Foreskin keratinocyte (primary cell): ENCODE measurements at places on chromosomes 4 and X. TPM values are rescaled to one million over a fixed set of nuclear protein-coding genes. Genes with fewer than 3 reads are reported as not detected.

GYG2 gene
- total RNA-seq = 0.04 TPM in 1 of 2 replicates, not detected in the other

SYNPO2 gene
- 0.41 and 0.46 TPM in 2 replicates for total RNA-seq

GPRASP3 gene
- 3.6 and 4.3 TPM in 2 replicates for total RNA-seq

MTMR8 gene
- total RNA-seq = 1.2 and 1.4 TPM in 2 replicates

MAGEA4 gene
- total RNA-seq = not detected in 2 replicates

SLITRK4 gene
- total RNA-seq = not detected in 2 replicates

- DNase-seq = no peak
Observed at GRCh38 chrX:123336666-123337065, 152.6 kb downstream of the GRIA3 start.

- DNase-seq = peak; percentile 79
Observed at GRCh38 chr4:101693842-101694398, 96.6 kb upstream of the BANK1 start.

- DNase-seq = peak; percentile 35
Observed at GRCh38 chr4:131427000-131427399, 1722.1 kb upstream of the PCDH10 start.

DNA sequence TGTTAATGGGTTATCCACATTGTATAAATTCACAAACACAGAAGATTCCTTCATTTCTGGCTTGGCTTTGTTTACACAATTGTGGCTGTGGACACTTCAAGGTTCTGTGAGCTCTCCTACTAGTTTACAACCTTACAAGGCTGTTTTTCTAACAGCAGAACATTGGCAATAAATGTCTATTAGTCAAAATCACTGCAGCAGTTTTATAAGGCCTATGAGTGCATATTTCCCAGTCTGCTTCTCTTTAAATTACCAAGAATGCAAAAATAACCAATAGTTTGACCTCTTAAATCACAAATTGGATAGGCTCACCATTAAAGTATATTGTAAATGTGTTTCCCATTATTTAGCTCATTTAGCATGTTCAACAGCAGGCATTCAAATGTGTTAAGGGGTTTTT lies 239.2 kb downstream of the DKK2 start:
- no peak for DNase-seq

GRCh38 chr4:88008743-88009171 lies 1.3 kb downstream of the PKD2 start:
- DNase-seq = no peak

DNA sequence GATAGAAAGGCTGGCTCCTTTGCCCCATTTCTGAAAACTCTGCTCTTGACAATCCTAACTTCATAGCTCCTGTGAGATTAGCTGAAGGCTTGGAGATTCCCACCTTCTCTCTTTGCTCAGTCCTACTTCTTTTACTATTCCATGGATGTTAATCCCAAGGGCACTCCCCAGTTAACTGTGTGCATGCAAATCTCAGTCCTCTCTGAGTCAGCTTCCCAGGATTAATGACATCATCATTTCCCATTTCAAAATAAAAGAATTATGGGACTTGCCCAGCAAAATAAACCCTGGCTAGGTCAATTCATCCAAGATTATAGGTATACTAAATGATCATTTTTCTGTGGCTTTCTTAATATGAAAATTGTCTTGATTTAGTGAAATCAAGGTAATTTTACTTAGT lies 328.6 kb upstream of the NR3C2 start:
- no peak for DNase-seq

GRCh38 chr4:100168521-100168920 lies 21.7 kb downstream of the DDIT4L start:
- peak; percentile 52 for DNase-seq

DNA sequence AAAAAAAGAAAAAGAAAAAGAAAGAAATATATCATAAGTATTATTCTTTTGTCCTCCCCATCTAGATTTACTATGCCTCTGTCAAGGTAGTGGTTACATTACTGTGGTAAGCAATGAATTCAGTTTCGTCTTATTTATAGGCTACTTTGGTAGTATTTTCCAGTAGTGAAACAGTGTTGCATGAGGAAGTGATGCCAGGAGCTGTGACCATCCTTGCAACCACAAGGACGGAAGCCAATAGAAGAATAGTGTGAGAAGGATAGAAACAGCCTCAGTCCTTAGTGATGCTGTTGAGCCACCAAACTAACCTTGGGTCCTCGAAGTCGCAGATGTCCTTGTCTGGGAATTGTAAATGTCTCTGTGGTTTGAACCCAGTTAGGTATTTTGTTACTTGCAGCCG lies 328.5 kb downstream of the PPP3CA start:
- no peak for DNase-seq

GRCh38 chr4:57055886-57056285 lies 54.3 kb downstream of the IGFBP7 start:
- no peak for DNase-seq
